ENCODE measurements at places on chromosomes 1 and 21. TPM values are rescaled to one million over a fixed set of nuclear protein-coding genes. Genes with fewer than 3 reads are reported as not detected.

DNA sequence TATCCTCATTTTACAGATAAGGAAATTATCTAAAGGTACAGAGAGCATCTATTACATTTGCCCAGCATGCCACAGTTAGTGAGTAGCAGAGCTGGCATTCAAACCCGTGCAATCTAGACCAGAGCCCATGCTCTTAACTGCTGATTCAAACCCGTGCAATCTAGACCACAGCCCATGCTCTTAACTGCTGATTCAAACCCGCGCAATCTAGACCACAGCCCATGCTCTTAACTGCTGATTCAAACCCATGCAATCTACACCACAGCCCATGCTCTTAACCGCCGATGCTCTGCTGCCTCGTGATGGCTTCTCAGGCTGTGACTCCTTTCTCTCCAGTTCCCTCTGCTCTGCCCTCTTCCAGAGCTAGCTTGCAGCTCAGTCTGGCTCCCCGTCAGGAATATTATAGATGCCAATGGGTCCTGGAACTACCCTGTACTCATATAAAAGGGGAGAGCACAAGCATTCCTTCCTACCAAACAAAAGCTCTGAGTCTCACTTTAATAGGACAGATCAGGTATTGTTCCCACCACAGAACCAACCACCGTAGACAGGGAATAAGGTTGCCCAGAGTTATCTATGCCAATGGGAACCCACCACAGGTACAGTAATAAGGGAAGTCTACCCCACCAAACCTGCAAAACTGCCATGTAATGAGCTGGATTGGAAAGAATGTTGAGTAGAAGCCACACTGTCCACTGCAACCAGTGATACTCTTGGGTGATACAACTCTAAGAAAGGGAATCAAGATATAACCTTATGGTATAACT, 78.4 kb downstream of the SMYD3 start:
- no peak for DNase-seq
- no peaks in the 10 kb centered on the region for H3K27me3 ChIP-seq
- peaks cover 7% of the 10 kb centered on the region for H3K36me3 ChIP-seq
- peaks cover 3% of the 10 kb centered on the region for H3K4me1 ChIP-seq

DNA sequence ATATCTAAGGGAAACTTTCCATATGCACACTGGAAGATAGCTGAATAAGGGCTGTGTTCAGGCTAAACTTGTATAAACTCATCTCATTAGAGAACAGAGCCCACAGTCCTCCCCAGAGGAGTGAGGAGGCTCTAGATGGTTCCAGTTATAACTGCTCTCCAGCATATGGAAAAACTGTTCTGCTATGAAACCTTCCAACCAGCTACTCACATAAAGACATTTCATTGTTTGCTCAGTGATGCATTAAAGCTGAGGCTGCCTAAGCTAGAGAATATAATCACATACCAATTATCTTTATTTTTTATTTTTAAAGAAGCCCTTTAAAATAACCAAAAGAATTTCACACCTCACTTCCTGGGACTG, 13.3 kb downstream of the AHCYL1 start:
- no peaks in the 10 kb centered on the region for H3K27me3 ChIP-seq
- no peak for DNase-seq
- H3K4me1 ChIP-seq = peaks cover 4% of the 10 kb centered on the region
- H3K4me3 ChIP-seq = no peak overlapping the region
- H3K27ac ChIP-seq = no peak overlapping the region

DNA sequence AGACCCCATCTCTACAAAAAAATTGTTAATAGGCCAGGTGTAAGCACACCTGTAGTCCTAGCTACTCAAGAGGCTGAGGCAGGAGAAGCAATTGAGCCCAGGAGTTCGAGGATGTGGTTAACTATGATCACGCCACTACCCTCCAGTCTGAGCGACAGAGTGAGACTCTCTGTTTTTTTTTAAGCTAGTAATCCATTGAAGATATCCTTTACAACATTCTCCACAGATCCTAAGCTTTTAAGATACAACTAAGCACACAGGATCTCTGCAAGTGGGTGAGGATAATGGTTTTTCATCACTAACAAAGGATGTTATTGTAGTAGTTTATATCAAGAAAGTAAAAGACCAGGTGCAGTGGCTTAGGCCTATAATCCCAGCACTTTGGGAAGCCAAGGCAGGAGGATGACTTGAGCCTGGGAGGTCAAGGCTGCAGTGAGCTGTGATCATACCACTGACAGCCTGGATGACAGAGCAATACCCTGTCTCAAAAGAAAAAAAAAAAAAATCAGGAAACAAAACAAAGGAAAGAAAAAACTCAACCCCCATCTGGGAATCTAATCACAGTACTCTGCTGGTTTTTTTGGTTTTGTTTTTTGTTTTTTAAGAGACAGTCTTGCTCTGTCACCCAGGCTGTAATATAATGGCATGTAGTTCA, 166.1 kb downstream of the RERE start:
- H3K27ac ChIP-seq = peak overlapping the region; percentile 81
- H3K4me3 ChIP-seq = peak overlapping the region; percentile 69
- H3K36me3 ChIP-seq = peaks cover 18% of the 10 kb centered on the region
- peak; percentile 30 for DNase-seq

The CLDN17 gene
- not detected for total RNA-seq

DNA sequence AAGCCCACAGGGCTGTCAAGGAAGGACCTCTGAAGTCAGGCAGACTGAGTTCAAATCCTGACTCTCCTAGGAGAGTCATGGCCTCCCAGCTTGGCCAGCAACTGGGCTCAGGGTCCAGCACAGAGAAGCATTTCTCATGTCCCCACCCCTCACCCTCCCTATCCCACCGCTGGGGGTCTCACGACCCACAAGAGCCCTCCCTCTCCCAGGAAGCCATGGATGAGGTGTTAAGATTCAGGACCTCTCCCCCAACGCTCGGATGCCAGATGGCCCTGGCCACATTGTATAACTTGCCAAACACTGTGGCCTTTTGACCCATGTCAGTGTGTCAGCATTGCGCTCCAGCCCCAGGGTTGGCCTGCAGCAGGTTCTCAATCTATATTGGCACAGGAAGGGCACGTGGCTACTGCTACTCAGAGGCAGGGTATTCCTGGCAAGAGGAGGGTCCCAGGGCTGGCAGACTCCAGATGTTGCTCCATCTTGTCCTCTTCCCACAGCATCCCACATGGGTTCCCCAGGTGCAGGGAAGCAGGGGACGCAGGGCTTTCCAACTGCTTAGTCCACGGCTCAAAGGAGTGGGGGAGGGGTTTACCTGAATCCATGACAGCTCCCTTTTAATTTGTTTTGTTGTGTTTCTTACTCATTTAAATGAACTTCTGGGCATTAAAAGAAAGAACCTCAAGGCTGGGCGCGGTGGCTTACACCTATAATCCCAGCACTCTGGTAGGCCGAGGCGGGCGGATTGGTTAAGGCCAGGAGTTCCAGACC, 10.5 kb downstream of the SLC2A1 start:
- peaks cover 37% of the 10 kb centered on the region for H3K36me3 ChIP-seq
- H3K4me1 ChIP-seq = peaks cover 84% of the 10 kb centered on the region
- no peak overlapping the region for H3K4me3 ChIP-seq
- peak overlapping the region; percentile 20 for H3K27ac ChIP-seq
- no peak for DNase-seq

- H3K36me3 ChIP-seq = peaks cover 13% of the 10 kb centered on the region
- H3K4me1 ChIP-seq = peaks cover 22% of the 10 kb centered on the region
- H3K4me3 ChIP-seq = no peak overlapping the region
- H3K27ac ChIP-seq = no peak overlapping the region
- DNase-seq = no peak
Measured at GRCh38 chr1:91693557-91693956, 192.4 kb downstream of the TGFBR3 start.

DNA sequence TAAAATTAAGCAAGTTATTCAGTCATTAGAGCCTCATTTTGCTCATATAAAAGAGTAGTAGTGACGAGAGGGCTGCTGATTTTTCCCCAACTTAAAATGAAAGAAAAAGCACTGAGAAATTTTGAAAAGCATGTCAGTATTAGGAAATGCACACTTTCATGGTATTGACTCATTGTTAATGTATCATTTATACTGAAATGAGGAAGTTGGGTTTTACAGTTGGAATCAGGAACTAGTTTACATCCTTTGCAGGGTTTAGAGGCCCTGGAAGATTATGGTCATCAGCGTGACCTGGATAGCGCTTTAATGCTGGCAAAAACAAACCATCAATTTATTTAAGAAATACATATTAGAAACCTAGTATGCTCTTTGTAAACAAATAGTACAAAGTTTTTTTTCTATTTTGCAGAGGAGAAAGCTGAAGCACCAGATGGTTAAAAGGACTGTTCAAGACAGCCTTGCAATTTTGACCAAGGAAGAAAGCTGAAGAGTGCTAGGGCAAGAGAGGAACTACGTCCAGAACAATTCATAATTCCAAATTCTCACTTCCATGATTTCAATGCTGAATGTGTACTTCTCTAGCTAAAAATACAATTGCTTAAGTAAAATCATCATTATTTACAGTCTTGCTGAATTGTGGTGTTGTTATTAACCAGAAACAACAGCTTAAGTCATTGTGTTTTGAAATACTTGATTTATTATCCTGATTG, 94.8 kb upstream of the SGIP1 start:
- peak overlapping the region; percentile 34 for H3K4me3 ChIP-seq
- peak overlapping the region; percentile 6 for H3K27ac ChIP-seq
- H3K36me3 ChIP-seq = peaks cover under 1% of the 10 kb centered on the region
- H3K27me3 ChIP-seq = no peaks in the 10 kb centered on the region
- no peak for DNase-seq
- peaks cover 35% of the 10 kb centered on the region for H3K4me1 ChIP-seq

DNA sequence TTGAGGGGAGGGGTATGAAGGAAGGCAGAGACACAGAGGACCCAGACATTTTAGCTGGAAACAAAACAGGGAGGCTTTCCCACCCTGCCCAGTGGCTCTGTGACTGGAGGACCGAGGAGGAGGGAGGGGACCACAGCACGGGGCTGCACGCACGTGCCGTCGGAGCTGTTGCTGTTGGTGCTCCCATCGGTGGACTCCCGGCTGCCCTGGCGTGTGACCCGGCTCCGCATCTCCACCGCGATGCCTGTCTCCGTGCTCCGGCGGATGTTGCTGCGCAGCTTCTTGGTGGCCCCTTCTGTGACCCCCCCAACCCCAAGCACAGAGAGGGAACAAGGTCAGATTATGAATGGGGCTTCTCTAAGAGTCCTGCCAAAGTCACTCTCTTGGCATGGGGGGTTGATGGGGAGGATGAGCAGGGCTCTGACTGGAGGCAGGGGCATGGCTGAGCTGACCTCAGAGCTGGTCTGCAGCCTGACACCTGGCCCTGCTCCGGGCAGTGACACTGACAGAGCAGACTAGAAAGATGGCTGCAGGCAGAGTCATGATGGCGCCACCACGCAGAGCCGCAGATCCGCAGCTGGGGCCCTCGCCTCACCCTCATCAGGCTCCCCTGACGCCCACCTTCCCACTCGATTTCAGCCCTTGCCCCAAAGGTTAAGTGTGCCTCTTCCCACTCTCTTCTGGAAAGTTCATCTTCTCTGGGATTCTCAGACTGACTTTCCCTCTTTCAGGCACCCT, 29.6 kb downstream of the RIMS3 start:
- no peak overlapping the region for H3K4me3 ChIP-seq
- H3K27me3 ChIP-seq = peaks cover 11% of the 10 kb centered on the region
- peaks cover 6% of the 10 kb centered on the region for H3K36me3 ChIP-seq

GRCh38 chr1:43659212-43660166, 9.5 kb downstream of the KDM4A start:
- H3K4me1 ChIP-seq = peaks cover 8% of the 10 kb centered on the region
- peaks cover 33% of the 10 kb centered on the region for H3K36me3 ChIP-seq
- H3K4me3 ChIP-seq = no peak overlapping the region
- H3K27ac ChIP-seq = no peak overlapping the region
- H3K27me3 ChIP-seq = no peaks in the 10 kb centered on the region

DNA sequence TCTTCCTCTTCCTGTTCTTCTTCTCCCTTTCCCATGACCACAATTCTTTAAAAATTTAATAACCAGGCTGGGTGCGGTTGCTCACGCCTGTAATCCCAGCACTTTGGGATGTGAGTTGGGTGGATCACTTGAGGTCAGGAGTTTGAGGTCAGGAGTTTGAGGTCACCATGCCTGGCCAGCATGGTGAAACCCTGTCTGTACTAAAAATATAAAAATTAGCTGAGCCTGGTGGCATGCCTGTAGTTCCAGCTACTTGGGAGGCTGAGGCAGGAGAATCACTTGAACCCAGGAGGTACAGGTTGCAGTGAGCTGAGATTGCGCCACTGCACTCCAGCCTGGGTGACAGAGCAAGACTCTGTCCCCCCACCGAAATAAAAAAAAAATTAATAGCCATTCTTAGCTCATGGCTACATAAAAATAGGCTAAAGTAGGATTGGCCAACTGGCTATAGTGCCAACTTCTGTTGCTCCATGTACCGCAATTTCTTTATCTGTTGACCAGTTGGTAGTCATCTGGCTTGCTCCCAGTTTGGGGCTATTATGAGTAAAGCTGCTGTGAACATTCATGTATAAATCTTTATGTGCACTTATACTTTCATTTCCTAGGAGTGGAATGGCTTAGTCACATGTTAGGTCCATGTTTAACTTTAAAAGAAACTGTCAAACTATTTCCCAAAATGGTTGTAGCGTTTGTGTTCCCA, 136.3 kb downstream of the PEX14 start:
- no peaks in the 10 kb centered on the region for H3K4me1 ChIP-seq
- no peak overlapping the region for H3K27ac ChIP-seq
- H3K27me3 ChIP-seq = no peaks in the 10 kb centered on the region
- H3K4me3 ChIP-seq = no peak overlapping the region
- H3K36me3 ChIP-seq = peaks cover 4% of the 10 kb centered on the region

DNA sequence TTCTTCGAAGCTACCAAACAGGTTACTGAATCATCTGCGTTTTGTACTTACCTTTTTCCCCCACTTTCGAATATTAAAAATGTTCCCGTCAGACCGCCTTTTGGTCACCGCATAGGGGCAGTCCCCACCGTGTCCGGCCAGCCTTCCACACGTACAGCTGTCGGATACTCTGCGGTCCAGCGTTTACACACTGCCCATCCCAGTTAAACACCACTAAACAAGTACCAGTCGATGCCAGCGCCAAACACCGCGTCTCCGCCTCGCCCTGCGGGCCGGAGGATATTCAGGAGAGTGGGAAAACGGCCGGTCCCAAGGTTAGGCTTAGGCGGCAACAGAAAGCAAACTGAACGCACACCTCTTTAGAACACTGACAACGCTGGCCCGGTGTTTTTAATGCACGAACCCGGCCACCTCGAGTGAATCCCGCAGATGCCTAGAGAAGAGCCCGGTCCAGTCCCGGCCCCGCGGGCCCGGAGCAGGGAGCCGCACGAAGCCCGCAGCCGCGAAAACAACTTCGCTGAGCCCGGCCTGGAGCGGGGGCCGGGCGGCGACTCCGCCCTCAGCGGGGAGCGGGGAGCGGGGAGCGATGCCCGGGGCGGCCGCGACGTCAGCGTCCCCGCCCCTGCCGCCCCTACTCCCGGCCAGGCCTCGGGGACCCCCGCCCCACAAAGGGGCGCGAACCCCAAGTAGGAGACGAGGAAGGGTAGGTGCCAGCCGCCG, 730 bp upstream of the PHF13 start:
- peaks cover 9% of the 10 kb centered on the region for H3K36me3 ChIP-seq
- H3K27ac ChIP-seq = peak overlapping the region; percentile 84
- DNase-seq = no peak

The TNNT2 gene
- total RNA-seq = not detected

GRCh38 chr1:167294528-167294927, 73.8 kb downstream of the POU2F1 start:
- no peaks in the 10 kb centered on the region for H3K27me3 ChIP-seq
- no peak overlapping the region for H3K27ac ChIP-seq
- peaks cover 16% of the 10 kb centered on the region for H3K36me3 ChIP-seq
- no peak for DNase-seq

Measured in activated naive CD8-positive, alpha-beta T cell treated with anti-CD3 and anti-CD28 coated beads, Interleukin-2, amount 10 ng/mL, durations not matched to agents 7 days and 5 days (primary cell).